Activated naive CD4-positive, alpha-beta T cell treated with anti-CD3 and anti-CD28 coated beads, Interleukin-2, amount 10 ng/mL, durations not matched to agents 7 days and 5 days (primary cell): ENCODE measurements at places on chromosomes 7 and 10.

GRCh38 chr7:74584160-74584954 is 73.2 kb upstream of the GTF2I start:
- DNase-seq: no peak

DNA sequence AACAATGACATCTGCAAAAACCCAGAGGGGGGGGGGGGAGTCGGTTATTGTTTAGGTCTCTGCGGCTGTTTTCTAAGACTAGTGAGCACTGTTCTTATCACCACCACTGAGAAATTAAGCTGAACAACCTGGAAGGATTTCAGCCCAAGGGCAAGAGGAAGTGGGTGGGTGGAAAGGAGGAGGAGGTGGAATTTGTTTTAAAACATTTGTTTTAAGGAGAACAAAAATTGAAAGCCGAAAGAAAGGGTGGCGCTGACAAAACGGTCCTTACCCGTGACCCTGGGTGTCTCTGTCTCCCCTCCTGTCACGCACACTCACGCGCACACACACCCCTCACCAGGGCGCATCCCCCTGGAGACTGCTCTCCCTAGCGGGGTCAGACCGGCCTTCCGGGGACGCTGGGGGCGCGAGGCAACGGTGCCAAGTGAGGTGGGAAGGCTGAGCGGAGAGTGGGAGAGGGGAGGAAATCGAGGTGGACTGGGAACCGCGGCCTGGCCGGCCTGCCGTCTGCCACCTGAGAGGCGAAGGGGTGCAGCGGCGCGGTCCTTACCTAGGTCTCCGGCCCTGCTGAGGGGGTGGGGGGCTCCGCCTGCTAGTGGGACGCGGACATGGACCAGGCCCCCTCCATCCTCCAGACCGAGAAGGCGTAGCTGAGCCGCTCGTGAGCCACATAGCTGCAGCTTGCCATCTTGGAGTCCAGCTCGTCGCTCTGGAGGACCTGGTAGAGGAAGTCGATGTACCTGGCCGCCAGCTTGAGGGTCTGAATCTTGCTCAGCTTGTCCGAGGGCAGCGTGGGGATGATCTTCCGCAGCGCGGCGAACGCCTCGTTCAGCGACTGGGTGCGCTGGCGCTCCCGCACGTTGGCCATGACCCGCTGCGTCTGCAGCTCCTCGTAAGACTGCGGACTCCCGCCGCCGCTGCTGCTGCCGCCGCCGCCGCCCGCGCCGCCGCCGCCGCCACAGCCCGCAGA is 1.0 kb downstream of the TWIST1 start:
- no peak for DNase-seq

DNA sequence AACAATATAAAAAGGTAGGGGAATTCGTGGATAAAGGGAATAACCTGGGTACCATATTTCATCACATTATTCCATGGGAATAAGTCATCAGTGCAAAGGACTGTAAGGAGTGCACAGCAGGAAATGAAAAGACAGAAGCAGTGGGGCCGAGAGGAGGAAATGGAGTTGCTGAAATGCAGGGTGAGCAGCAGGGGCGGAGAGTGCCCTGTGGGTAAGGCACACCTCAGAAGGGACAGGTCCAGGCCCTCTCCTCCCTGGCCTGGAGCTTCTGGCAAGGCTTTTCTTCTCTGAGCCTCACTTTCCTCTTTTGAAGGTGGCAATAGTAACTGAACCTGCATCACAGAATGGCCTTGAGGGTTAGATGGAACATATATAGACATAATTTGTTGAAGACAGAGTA is 26.2 kb downstream of the IKZF1 start:
- DNase-seq: no peak

DNA sequence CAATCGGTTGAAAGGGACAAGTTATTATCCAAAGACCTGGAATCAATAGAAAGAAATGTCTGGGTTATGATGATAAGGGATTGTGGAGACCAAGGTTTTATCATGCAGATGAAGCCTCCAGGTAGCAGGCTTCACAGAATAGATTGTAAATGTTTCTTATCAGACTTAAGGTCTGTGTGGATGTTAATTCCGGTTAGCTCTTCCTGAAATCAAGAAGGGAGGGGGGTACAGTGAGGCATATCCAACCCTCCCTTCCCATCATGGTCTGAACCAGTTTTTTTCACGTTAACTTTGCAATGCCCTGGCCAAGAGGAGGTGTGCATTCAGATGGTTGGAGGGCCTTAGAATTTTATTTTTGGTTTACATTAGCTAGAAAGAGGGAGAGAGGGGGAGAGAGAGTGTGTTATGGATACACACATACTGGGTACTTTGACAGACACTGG is 9.8 kb upstream of the LRRC61 start:
- DNase-seq: no peak
